ENCODE measurements at places on chromosomes 4 and X.
A peak's percentile ranks its signal among the peaks of the same experiment; 100 is the strongest.

DNA sequence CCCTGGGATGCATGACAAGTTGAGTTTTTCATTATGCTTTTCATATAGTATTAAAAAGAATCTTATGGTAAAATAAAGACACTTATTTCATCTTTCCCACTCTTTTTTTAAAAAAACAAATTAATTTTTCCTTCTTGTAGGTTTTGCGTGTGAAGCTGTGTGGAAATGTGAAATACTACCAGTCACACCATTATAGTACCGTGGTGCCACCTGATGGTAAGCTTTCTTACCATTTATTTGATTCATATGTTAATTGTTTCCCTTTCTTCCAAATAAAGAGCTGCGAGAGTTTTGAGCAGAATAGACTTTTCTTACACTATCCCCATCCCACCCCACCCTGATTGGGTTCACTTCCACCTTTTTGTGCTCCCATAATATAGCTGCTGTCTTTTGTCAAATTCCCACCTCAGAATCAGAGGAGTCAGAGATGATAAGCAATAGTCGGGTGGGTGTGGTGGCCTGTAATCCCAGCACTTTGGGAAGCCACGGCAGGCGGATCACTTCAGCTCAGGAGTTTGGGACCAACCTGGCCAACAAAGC is 44.3 kb downstream of the CASP6 start:
- peak; percentile 5 for DNase-seq

DNA sequence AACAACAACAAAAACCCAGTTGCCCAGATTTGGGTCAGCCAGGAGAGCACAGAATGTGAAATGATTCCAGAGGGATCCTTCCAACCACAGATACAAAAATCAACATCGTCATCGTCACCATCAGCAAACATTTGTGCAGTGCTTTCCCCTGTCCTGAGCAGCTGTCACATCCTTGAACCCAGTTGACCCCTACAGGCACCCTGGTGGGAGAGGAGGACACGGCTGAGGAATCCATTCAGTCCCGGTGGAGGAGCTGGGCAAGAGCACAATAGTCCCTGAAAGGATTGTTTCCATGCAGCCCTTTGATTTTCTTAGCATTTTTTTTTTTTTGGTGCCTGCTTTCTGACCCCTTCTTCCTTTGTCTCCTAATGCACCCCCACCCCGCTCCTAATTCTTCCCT is 37.1 kb upstream of the STX18 start:
- DNase-seq, result no peak

DNA sequence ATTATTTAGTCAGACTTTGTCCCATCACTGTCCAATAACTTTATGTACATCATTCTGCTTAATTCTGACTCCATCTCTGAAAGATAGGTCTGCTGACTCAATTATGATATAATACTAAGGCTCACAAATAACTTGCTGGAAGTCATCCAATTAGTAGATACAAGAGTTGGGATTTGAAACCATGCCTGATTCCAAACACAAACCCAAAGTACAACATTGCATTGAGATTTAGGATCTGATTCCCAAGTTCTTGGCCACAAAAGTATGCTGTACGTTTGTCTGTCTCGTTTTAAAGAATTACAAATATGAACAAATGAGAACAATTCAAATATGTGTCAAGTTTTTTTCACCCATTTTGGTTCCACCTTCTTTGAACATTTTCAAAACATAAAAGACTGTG is 108.8 kb downstream of the AMELX start:
- no peak for DNase-seq

GRCh38 chrX:108438110-108438623 is at the start of gene COL4A6:
Gene COL4A6 (minus strand): TSS chrX:108438422. CDS start chrX:108438196, 226 bp downstream.
- no peak for DNase-seq

DNA sequence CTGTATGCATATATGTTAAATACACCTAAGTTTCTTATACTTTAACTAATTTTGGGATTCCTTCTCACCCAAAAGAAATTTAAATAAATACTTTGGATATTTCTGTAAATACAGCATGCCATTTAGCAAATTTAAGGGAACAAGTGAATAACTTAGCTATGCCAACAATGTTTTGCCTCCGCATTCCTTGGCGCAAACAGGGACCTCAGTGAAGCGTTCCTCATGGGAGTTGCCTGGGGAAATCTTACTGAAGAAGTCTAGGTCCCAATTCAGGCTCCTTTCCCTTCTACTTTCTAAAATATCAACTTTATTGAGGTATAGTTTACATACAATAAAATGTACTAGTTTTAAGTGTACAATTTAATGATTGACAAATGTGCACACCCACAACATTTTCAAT is 25.0 kb downstream of the COL4A5 start:
- DNase-seq, result no peak

Data from T-cell (primary cell).